Inflammatory macrophage treated with lipopolysaccharide for 1 hour (primary cell): ENCODE measurements at places on chromosomes 3 and 15.

- no peak for DNase-seq
Measured at GRCh38 chr3:149009732-149010131, 18.4 kb downstream of the GYG1 start.

DNA sequence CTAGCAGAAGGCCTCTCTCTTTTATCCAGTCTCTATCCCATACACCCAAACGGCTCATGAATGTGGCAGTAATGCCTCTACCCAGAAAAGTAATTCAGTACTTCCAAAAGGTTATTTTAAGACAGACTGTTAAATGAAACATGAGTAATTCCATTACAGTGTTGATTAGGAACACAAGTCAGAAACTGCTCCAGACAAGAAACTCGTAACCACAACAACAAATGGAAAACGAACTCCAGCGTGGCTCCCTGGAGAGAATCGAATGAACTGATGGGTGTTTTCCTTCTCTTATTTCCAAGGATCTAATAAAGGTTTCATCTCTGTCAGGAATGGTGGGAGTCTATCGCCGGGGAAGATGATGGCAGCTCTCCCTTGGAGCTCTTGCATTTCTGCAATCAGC lies 228.4 kb downstream of the MAGI1 start:
- DNase-seq: no peak

- DNase-seq: no peak
Measured at GRCh38 chr3:188465311-188465710, 311.4 kb downstream of the LPP start.

- no peak for DNase-seq
Measured at GRCh38 chr15:64162478-64162868, 349 bp downstream of the PPIB start.

DNA sequence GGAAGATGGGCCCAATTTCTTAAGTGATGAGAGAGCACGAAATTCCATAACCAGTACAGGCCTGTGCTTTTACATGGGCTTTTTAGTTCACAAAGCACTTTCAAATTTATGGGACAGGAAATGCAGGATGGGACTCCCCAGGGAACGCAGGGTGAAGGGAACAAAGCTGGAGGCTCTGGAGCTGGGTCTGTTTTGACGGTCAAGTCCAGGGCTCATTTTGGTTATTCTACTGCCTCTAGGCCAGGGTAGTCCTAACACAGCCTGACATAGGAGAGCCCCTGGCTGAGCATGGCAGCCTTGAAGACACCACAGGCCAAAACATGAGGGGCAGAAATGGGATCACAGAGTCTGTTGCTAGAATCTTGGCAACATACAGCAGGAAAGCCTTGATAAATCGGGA lies 33.5 kb downstream of the HCLS1 start:
- DNase-seq: no peak

- no peak for DNase-seq
Measured at GRCh38 chr15:49238342-49238741, 68.3 kb downstream of the GALK2 start.

- DNase-seq: peak; percentile 92
Measured at GRCh38 chr3:188507244-188507720, 353.3 kb downstream of the LPP start.

DNA sequence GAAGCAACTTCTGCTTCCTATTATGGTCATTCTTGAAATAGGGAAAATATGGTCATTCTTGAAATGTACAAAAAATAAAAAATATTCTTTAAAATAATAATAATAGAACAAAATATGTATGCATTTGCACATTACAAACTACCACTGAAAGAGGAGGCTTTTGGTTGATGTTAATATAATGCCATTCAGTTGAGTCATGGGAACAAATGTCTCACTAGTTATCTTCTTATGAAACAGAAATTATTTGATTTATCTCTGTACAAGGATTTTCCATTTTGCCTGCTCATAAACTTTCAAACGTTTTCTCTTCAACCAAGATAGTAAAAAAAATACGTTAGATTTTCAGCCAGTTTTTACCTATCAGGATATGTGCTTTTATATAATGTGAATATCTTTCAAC lies 1662.7 kb downstream of the OTOL1 start:
- no peak for DNase-seq

GRCh38 chr15:52199271-52199670 lies 8.1 kb upstream of the GNB5 start:
- no peak for DNase-seq

GRCh38 chr3:178500631-178501030 lies 35.6 kb upstream of the KCNMB2 start:
- no peak for DNase-seq

GRCh38 chr3:168273036-168273435 lies 177.3 kb upstream of the GOLIM4 start:
- DNase-seq: peak; percentile 60

DNA sequence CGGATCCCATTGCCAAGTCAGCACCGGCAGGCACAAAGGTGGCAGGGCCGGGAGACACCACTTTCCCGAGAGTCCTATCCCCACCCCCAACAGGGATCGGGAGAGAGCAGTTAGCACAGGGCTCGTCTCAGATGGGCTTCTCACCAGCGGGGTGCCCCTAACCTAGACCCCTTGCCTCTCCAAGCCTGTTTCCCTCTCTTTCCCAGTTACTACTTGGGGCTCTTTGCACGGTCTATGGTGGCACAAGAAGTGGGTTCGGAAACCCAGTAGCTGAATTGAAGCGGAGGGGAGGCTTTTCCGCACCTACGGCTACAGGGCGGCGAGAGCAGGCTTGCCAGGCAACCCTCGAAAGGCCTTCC lies 383 bp upstream of the EFCC1 start:
- no peak for DNase-seq

- no peak for DNase-seq
Measured at GRCh38 chr15:57592426-57592825, 722 bp downstream of the MYZAP start.

GRCh38 chr3:42745776-42746454 lies 27.1 kb downstream of the CCDC13 start:
- DNase-seq: no peak

GRCh38 chr3:155283092-155284056 lies 10.1 kb downstream of the STRIT1 start:
- DNase-seq: no peak
